Colonic mucosa (tissue), 4 donors: ENCODE measurements at places on chromosomes 4 and X. TPM values are rescaled to one million over a fixed set of nuclear protein-coding genes. Genes with fewer than 3 reads are reported as not detected.

The SRPX gene
- total RNA-seq: 15.9 TPM

The RASL11B gene
- 0.35 TPM for total RNA-seq

The GPRASP2 gene
- total RNA-seq: 2.2 TPM

The MED12 gene
- 35.1 TPM for total RNA-seq

The GLRA3 gene
- not detected for total RNA-seq

The DSPP gene
- not detected for total RNA-seq

The SMIM43 gene
- total RNA-seq: not detected

The ZBTB33 gene
- total RNA-seq: 13.6 TPM

The MGAT4D gene
- not detected for total RNA-seq

The TSPAN7 gene
- total RNA-seq: 66.1 TPM

The MAGEB2 gene
- not detected for total RNA-seq

The ETDA gene
- total RNA-seq: not detected

The CT45A3 gene
- not detected for total RNA-seq
